ENCODE measurements at places on chromosomes 2 and 18. TPM values are rescaled to one million over a fixed set of nuclear protein-coding genes. Genes with fewer than 3 reads are reported as not detected.

DNA sequence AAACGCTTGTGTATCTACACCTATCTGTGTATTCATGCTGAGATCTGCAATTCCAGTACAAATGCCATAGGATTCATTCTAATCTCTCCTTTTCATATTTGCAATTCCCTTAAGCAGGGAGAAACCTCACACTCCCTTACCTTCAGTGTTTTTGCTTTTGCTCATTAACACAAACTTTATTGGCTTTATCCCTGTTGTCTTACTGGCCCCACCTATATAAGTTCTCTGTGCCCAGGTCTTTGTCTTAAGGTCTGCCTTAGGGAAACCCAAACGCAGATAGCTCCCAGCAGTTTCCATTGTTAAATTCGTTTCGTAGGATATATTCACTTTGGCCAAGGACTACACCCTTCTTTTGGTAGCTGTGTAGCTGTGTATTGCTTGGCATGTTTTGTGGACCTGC, 4.0 kb upstream of the SNORC start:
- DNase-seq, result no peak

DNA sequence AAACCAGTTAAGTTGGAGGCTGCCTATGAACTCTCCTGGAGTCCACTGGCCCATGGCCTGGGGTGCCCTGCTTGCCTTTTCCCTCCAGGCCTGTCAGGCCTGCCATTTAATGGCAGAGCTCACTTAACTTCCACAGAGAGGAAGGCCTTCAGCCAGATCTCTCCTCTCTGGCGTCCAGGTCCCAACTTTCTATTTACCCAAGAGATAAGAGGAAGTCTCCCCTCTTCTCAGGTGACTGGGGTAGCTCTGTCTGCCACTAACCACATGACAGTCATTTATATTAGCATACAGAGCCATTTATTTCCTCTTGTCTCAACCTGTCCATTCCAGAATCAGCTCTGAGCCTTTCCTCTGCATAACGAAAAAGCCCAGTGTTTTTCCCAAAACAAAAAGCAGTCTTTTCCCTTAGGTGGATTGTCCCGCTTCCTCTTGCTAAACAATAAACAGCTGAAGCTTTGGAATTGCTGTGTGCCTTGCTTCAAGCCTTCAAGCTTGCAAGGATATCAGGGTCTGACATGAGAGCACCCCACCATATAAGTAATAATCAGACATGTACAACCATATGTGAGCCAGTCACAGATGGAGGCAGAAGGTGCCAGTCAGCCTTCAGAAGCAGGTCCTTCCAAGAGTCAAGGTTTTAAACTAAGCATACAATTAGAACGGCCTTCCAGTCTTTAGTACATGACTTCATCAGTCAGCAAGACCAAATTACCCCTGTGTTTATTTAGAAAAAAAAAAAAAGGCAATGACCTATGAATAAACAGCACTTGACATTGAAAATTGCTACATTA, 71.2 kb upstream of the STPG4 start:
- no peak for DNase-seq

- no peak for DNase-seq
Observed at GRCh38 chr2:236974752-236975151, 110.9 kb upstream of the COPS8 start.

- no peak for DNase-seq
Observed at GRCh38 chr2:46634905-46635304, 155.5 kb downstream of the TMEM247 start.

GRCh38 chr2:96537066-96537733, 648 bp downstream of the ARID5A start:
- peak; percentile 69 for DNase-seq

GRCh38 chr2:30323499-30323898, 92.2 kb downstream of the LBH start:
- no peak for DNase-seq

DNA sequence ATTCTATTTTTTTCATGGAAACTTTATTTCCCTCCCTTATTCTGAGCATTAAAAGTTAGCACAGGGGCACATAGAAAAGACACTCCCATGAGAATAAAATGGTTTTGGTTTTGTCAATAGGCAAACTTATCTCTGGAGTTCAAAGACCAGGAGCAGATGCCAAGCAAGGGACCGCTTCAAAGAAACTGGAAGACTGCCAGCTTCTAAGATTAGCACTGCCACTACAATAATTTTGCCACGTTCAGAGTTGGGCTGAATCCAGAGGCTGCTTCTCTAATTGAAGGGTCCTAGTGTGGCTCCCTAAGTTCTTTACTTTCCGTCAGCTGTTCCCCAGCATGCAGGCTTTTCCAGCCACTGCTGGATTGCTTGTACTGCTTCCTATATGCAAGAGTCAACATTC, 681.0 kb upstream of the GCFC2 start:
- DNase-seq, result no peak

DNA sequence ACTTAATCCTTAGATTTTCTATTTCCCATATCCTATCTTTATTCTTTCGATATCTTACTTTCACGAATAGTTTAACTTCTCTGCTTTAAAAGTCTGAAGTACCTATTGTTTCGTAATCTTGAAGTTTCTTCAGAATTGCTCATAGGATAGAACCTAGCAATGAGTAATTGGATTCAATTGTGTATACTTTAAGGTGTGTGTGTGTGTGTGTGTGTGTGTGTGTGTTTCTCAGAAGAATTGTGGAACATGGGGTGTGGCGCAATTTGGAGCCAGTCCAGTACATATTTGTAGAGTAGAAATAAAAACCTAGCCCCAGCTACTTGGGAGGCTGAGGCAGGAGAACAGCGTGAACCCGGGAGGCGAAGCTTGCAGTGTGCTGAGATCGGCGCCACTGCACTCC, 897.6 kb downstream of the BCL11A start:
- DNase-seq, result no peak

DNA sequence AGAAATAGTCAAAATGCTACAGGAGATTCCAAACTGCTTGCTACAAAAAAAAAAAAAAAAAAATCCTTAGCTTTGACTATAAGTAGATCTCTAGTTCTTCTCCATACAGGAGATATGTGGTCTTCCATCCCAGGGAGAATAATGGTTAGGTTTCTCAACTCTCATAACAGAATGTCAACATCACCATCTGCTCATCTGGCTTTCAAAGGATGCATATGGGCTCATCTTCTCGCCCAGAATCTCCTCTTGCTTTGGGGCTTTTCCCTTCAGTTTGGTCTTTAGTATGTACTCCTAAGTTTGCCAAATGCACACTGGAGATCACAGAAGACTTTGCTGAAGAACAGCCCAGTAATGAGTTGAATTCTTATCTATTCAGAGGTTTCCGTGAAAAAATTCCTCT, 240.7 kb downstream of the NRXN1 start:
- DNase-seq, result no peak

DNA sequence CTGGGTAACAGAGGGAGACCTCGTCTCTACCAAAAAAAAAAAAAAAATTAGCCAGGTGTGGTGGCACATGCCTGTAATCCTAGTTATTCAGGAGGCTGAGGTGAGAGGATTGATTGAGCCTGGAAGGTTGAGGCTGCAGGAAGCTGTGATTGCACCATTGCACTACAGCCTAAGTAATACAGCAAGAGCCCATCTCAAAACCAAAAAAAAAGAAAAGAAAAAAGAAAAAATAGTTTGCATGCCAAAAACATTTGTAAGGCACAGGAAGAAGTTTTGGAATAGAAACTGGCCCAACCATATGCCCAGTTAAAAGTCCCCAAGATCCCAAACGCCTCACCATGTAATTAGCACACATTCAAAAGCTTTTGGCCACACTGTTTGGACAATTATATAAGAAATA, 13.4 kb upstream of the ACOXL start:
- no peak for DNase-seq

Gene PCARE
- total RNA-seq, result 0.21 TPM

Gene CROCC2
- total RNA-seq, result 0.44 TPM

Gene LRRTM1
- 2.4 TPM for total RNA-seq

Gene BOLL
- not detected for total RNA-seq

Gene ZNF521
- total RNA-seq, result 51.8 TPM

Gene TPRKB
- total RNA-seq, result 23.7 TPM

Gene SLC14A1
- total RNA-seq, result 3.7 TPM

Data from tibial nerve (tissue), 4 donors.